Activated T-cell treated with anti-CD3 and anti-CD28 coated beads, Interleukin-2, amount 50 U/mL, for 4 hours (primary cell): ENCODE measurements at places on chromosomes 11 and 22. TPM values are rescaled to one million over a fixed set of nuclear protein-coding genes. Genes with fewer than 3 reads are reported as not detected.

Gene MTCH2
- total RNA-seq, result 128 TPM

Gene HBG2
- total RNA-seq, result 7.5 TPM

Gene ART5
- not detected for total RNA-seq

Gene PIK3IP1
- total RNA-seq, result 7.9 TPM

Gene MS4A18
- not detected for total RNA-seq

Gene OR52D1
- not detected for total RNA-seq

Gene KCNC1
- total RNA-seq, result not detected

Gene RAB36
- total RNA-seq, result 0.49 TPM

Gene RBFOX2
- 6.5 TPM for total RNA-seq

Gene CD3E
- total RNA-seq, result 371 TPM

Gene APOBEC3B
- 1.1 TPM for total RNA-seq

Gene ZBTB16
- total RNA-seq, result 3.4 TPM

GRCh38 chr11:73265853-73266645 is 6.1 kb upstream of the P2RY6 start:
- DNase-seq, result no peak

- no peak for DNase-seq
Measured at GRCh38 chr22:37373451-37373850, 53.8 kb downstream of the ELFN2 start.

DNA sequence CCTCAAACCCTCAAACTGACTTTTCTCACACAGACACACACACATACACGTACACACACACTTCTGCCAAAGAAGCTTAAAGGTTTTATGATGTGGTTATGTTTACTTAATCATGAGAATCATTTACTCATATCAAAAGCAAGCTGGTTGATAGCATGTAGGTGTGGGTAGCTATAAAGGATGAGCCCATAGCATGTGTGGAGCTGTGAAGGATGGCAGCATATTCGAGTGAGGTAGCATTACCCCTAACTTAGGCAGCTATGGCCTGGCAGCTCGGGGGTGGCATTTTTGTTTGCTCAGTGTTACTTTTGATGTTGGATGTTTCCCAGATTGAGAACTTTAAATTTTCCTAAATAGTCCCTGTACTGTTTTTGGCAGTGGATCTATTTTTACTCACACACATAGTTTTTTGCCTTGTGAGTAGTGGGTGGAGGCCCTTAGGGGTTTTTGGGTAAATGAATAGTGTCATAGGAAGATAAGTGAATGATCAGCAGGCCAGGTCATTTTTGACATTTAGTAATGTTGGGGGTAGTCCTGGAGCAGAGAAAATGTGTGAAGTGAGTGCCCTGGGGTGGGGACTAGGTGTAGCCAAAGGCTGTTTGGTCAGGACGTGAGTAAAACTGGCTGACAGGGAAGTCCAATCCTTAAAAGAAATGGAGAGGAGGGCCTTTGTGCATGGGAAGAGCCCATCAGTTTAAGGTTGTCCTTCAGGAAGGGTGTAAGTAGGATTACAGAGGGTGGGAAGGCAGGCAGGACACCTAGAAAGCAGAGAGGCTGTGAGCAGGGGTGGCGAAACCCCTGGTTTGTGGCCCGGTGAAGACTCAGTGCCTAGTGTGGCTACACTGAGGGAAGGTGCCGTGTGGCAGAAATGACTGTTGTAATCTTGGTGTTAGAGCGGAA is 7.1 kb downstream of the YWHAH start:
- DNase-seq, result no peak

DNA sequence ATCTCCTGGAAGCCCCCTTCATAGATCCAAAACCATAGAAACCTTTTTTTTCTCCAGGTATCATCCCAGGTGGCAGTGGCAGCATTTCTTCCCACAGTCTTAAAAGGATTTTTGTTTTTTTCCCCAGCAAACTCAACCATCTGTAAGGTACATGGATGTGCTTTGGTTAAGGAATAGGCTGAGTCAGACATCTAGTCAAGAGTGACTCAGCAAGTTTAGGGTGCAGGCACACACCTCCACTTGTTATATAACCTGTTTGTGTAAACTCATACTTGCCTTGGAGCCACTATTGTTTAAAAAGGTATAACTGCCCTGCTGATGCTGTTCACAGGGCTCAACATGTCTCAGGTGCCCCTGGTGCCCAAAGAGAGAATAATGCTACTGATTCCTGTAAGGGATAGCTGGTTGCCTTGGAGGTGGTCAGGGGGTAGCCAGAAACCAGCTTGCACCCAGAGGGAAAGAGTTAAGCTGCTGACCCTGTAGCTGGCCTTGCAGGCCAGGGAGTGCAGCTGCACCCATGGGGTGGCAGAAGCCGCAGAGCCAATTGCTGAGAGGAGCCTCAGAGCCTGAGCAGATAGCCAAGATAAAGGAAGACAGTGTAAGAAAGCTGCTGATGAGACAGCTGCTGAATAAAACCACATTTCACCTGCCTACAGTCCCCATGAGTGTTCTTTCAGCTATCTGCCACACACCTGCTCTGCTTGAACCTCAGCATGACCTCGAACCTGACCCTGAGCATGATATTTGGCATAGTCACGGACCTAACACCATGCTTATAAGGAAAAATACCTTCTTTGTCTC is 1726.1 kb upstream of the RAG2 start:
- no peak for DNase-seq

- no peak for DNase-seq
Measured at GRCh38 chr22:23553438-23553837, 26.7 kb downstream of the IGLL1 start.

GRCh38 chr22:47476231-47476630 is 713.8 kb downstream of the TBC1D22A start:
- no peak for DNase-seq

- no peak for DNase-seq
Measured at GRCh38 chr11:129768356-129768755, 47.3 kb upstream of the TMEM45B start.

GRCh38 chr22:26547426-26547825 is 35.2 kb upstream of the TFIP11 start:
- DNase-seq, result peak; percentile 9

DNA sequence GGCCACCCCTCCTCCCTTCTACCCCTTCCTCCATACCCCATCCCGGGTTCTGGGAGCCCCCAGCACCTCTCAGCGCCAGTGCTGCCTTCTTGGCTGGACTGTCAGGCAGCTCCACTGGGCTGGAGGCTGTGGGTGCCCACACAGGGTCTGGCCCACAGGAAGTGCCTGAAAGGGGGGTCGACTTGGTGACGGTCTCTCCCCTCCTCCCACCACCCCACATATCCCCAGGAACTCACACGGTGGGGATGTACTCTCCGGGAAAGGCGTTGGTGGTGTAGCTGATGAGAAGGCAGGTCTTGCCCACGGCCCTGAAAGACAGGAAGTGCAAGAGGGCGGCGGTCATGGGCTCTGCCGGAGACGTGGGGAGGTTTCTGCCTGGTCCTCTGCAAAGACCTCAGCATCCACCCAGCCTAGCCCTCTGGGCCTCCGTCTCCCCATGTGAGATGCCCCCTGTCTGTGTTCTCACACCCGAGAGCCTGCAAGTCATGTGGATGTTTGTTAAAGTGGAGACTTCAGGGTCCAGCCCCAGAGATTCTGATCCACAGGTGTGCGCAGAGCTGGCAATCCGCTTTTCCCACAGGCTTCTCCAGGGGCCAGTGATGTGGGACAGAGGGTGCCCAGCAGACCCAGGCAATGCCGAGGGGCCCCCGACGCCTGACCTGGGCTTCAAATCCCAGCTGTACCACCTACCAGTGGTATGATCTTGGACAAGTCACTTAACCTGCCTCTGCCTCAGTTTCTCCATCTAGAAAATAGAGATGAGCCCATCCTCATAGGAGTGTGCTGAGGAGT is 2.5 kb downstream of the RAC2 start:
- no peak for DNase-seq

DNA sequence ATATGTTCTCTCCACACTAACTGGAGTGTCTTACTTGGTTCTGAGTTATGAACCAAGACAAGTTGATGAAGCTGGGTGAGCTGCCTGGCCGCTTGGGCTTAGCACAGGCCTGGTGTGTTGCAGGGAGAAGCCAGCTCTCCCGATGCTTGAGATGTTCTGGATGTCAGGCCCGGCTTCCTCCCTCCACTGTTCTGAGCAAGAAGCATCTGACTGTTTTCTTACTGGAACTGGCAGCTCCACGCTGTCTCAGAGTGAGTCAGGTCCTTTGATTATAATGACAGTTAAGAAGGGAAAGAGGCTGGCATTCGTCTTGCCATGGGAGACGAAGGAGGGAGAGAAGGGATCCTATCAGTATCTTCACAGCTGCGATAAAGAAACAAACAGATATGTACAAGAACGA is 46.5 kb upstream of the CRTAM start:
- no peak for DNase-seq

GRCh38 chr22:36208914-36209313 is 7.3 kb upstream of the APOL4 start:
- no peak for DNase-seq

GRCh38 chr11:28420099-28420498 is 311.9 kb downstream of the METTL15 start:
- no peak for DNase-seq

GRCh38 chr11:61392981-61393595 is 701 bp downstream of the TMEM216 start:
- no peak for DNase-seq

DNA sequence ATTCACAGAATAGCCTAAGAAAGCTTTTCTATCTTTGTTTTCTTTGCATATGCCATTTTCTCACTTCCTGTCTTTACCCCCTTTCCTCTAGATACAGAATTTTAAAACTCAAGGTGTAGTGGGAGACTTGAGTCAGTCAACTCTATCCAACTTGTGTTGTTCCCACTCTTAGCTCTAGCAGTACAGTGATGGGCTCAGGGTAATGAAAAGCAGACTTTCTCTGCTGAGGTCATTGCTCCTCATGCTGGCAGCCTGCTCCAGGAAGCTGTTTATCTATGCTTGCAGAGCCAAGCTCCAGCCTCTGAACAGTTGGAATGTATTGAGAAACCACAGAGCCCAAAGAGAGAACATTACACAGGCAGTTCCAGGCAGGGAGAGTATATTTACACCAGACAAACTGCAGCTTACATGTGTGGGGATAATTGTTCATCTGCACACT is 68.1 kb downstream of the CSTPP1 start:
- DNase-seq, result no peak

DNA sequence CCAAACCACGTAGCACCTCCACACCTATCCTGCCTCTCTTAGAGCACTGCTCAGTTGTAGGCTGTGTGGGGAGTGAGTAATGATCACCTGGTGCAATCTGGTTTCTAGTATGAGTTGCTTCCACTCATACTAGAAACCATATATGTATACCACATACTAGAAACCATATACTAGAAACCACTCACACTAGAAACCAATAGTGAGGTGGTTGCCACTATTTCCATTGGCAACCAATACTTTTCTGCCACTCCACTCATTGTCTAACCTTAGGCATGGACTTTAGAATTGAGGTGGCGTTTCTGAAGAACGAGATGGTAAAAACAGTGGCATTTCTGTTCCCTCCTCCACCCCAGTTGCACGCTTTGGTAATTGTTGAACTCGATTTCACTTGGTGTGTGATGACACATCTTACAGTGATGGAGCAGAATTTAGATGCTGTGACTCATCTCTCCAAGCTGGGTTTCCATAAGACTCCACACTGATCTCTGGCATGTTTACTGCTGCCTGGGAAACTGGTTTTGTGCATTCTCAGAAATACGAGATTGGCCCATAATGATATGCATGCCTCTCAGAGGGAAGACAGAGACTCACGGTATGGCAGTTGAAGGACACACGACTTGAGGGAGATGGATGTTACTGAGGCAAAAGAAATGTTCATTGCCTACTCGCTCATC is 82.9 kb downstream of the KIRREL3 start:
- DNase-seq, result no peak

GRCh38 chr11:4102711-4103110 is 8.1 kb downstream of the RRM1 start:
- no peak for DNase-seq

- no peak for DNase-seq
Measured at GRCh38 chr11:82233201-82233600, 500.5 kb downstream of the FAM181B start.

- DNase-seq, result no peak
Measured at GRCh38 chr22:22752556-22753477, 108.4 kb downstream of the GGTLC2 start.

- no peak for DNase-seq
Measured at GRCh38 chr11:71525938-71526495, 1.1 kb upstream of the KRTAP5-7 start.

- no peak for DNase-seq
Measured at GRCh38 chr11:69494851-69495250, 13.4 kb downstream of the LINC01488 start.
